Amniotic stem cell (primary cell): ENCODE measurements at places on chromosomes 7 and 10.

- DNase-seq, result no peak
These were observed 17.6 kb downstream of the NT5C3A start for GRCh38 chr7:33044986-33045385.

- DNase-seq, result no peak
These were observed 92.0 kb upstream of the GPR26 start for GRCh38 chr10:123574109-123574698.

DNA sequence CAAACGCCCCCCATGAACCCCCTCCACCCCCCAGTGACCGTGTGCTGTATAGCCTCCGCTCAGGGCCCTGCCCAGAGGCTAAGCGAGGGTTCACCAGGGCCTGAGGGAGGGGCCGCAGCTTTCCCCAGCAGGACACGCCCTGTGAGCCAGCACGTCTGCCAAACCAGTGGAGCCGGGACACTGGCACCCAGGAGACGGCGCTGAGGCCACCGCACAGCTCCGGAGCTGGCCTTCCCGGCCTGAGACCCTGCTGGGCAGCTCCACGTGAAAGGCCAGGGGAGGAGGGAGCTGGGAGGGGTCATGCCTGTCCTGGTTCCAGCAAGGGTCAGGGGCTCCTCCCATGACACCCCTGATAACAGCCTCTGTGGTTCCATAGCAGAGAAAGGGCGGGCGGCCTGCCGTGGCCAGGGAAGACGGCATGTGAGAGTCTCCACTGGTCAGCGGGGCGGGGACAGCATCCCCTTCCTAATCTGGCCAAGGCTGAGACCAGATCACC, 278.3 kb downstream of the ELFN1 start:
- DNase-seq, result no peak

GRCh38 chr10:44786286-44786850, 124.8 kb upstream of the TMEM72 start:
- no peak for DNase-seq

DNA sequence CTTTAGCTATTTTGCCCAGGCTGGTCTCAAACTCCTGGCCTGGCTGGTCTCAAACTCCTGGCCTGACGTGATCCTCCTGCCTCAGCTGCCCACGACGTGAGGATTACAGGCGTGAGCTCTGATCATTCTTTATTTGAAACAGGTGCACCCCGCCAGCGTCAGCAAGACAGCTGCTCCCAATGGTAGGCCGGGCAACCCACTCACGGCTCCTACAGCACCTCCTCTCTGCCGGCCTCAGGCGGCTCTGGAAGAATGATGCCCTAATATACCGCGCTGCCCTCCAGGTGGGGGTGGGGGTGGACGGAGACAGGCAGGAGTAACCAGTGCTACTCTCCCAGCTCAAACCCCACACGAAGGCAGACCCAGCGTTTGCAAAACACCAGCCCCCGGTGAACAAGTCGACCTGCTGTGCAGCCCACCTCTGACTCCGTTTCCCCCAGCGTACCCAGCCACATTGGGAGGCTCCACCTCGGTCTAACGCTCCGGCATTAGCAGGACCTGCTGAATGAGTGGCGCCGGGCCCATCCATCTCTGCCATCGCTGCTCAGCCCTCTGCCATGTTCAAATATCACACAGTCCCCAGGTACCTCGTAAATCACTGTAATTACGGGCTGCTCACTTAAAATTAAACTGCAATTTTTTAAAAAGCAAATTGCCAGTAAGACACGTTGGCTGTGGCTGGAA, 148.6 kb downstream of the ELFN1 start:
- no peak for DNase-seq

DNA sequence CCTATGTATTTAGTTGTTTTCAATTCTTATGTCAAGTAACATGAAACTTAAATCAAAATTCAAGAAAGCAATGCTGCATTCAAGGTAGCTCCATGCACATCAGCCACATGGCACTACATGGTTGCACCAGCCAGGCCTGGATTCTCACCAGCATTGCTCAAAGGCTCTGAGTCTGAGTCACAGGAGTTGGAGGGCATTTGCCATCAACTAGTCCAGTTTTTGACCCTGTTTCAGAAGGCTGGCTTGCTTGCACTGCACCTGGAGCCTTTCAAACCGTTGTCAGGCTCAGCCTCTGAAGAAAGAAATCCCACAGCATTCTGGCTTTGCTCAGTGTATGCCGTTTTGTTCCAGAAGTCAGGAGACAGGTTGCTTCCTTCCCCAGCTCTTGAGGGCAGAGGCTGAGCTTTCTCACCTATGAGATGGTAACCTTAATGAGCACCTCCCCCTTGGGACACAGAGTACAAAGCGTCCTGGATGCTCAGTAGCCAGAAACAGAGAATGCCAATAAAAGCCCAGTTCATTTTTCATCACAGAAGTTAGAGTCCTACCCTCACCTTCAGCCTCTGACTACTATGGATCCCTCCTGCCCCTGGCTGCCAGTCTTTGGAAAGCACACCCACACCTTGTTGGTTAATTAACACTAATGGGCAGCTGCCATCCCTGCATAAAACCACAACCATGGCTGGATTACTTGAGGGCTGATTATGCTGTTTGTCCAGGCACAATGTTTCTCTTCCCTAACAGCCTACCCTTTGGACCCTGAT, 288.4 kb upstream of the LRRTM3 start:
- no peak for DNase-seq

DNA sequence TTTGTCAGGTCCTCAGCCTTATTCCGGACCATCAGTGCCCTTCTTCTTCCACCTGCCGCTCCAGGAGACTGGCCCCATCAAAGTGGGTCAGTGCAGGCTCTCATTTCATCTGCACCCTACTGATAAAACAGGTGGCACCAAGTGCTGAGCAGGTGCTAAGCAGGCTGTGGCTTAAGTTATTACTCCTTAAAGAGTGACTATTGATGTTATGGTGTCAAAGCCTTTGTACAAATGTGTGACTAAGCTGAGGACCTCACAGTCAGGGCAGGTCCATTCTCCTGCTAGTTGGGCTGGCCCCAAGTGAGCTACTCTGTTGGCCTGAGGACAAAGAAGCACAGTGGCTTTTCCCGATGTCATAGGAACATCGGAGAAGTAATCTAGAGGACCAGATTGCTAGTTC, 11.2 kb upstream of the CALD1 start:
- DNase-seq, result no peak

GRCh38 chr7:132183781-132184380, 392.4 kb downstream of the PLXNA4 start:
- DNase-seq, result no peak

DNA sequence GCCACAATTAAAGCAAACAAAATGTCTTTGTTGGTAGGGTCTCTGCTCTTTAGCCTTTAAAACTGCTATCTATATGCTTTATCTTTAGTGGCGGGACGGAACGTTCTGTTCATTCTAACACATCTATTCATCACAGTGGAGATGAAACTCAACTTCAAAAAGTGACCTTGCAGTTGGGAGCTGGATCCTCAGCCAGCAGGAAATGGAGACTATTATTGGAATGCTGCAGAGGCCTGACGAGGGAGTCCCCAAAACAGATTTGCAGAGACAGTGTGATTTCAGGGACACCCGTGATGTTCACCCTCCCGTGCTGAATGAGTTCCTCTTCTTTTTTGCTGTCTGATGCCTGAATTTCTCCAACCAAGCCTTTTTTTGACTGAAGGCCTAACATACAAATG, 306.0 kb upstream of the SHH start:
- DNase-seq, result no peak

- no peak for DNase-seq
These were observed 448.9 kb upstream of the FOXK1 start for GRCh38 chr7:4233146-4233545.

DNA sequence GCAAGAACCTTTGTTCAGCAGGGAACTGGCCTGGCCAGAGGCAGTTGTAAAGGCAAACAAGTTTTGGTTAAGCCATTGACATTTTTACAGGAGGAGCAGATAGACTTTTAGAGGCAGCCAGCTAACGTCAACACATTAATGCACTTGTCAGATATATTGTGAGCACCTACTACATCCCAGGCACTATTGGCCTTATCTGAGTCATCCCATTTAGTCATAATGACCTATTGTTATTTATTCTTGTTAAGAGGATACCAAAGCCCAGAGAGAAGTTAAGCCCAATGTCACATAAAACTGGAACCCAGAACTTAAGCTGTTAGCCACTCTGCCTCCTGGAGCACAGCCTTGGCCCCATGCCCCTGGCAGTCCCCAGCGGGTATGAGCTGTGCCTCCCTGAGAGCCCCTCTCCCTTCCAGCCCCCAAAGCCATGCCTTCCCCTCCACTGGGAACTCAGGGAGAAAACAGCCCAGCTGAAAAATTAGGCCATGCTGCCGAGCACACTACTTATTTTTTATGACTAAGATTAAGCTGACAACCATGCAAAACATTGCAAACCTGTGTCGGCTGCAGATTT, 32.7 kb upstream of the TRIM8 start:
- no peak for DNase-seq

DNA sequence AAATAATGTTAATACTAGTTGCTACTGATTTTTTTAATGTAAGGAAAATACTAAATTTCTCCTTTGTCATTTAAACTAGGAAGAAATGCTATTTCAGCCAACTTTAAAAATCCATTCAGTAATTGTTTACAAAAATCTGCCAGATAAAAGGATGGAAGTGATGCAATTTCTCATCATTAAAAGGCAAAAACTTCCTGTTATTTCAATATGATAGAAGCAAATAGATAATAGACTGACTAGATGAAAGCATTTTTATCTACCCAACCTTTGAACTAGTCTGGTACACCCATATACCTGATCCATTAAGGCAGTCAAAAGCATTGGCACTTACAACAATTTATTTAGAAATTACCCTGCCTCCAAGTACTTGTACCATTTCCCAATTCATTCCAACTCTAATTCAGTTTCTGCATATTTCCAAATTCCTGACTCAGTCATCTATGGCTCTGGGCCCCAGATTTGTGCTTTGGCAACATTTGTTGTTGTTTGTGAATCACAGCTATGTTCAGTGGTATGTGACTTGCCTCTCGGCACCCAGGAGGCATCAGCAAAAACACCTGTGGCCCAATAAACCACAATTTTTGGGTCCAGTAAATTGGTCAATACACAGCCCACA, 482.6 kb upstream of the SEMA3A start:
- DNase-seq, result no peak

GRCh38 chr10:124043310-124044142, 49.9 kb downstream of the CHST15 start:
- DNase-seq, result no peak

DNA sequence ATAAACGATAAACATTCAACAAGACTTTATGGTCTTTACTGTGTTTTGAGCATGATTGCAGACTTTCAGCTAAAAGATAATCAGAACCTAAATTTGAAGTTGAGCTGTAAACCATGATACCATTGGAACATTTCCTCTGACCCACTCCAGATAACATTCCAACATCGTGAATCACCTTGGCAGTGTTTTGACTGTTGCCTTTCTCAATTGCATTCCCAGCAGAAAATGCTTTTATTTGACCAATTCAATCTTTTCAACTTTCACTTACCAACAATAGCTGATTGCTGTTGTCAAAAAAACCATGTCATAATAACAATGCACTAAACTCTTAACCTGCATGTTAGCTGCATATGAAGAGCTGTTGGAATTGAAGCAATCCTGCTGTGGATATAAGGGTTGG, 165.5 kb downstream of the MDFIC start:
- DNase-seq, result peak; percentile 65

- no peak for DNase-seq
These were observed 1.3 kb downstream of the LIMK1 start for GRCh38 chr7:74084722-74085578.

GRCh38 chr7:15584575-15584974, 22.8 kb upstream of the AGMO start:
- DNase-seq, result no peak

DNA sequence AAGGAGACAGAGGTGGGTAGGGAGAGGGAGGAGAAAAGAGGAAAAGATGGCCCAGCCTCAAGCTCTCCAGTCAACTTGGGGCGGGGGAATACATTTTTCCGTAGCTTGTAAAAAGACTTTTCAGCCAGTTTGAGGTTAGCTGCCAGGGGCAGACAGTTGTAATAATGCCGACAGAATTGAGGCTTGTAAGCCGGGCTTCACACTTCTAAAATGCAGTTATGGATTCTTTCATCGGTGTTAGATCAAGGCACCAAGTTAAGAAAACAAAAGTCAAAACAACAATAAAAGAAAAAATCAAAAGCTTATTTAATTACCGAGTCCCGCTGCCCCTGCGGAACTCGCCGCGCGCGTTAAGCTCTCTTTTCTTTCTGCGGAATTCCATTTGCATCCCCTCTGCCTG, 448 bp upstream of the EVX1 start:
- no peak for DNase-seq

GRCh38 chr10:103433858-103434257, 18.3 kb downstream of the CALHM2 start:
- DNase-seq, result no peak

DNA sequence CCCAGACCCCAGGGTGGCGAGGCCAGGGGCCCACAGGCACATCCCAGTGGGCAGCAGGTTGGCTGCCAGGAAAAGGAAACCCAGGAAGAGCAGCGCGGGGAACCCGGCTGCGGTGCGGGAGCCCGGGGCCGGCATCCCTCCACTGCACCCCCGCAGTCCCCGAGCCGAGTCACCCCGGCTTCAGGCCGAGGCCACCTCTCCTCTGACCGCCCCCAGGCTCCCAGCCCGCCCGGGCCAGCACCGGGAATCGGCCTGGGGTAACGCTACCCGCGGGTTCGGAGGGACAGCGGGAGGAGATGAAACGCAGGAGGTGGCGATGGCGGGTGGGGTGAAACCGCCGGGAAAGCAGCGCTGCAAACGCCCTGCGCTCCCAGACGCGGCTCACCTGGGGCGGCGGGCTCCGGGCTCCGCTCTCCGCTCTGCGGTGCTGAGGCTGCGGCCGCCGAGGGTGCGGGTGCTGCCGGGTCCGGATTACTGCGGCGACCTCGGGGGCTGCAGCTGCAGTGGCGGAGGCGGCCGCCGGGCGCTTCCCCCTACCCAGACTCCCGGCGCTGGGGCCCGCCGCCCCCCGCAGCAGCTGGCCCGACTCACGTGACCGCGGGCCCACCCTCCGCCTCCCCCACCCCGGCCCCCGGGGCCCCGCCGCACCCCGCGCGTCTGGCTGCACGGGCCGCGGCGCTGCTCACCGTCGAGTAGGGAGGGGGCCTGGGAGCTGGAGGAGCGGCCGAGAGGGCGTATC, at the start of gene SCRN1:
TSS of gene SCRN1 (minus strand) at position 545 of the 739 bp plus-strand sequence. CDS start 20,734 bp downstream, outside the sequence.
- no peak for DNase-seq

- DNase-seq, result no peak
These were observed 127.3 kb downstream of the LHPP start for GRCh38 chr10:124588736-124589490.

DNA sequence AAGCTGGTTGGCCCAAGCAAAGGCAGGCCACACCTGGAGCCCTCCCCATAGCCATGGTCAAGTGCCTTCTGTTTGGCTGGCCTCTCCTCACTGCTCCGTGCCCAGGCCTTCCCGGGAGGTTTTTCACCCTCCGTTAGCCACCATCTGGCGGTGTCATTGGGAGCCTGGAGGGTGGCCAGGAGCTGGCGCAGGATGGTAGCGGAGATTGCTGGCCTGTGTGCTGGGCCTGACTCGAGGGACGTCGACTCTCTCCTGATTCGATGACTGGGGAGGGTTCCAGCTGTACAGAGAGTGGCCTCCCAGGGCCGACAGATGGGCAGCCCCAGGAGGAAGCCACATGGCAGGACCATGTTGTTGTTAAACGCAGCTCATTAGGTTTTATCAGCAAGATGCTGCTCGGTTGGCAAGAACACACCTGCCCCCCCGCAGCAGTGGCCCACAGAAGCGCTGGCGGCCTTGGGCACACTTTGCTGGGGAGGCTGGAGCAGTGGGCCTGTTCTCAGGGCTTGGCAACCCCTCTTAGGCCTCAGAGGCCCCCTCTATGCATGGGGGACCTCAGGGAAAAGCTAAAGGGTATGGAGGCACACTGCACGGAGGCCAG, 64.0 kb upstream of the CACUL1 start:
- DNase-seq, result no peak
